ENCODE measurements at places on chromosomes 1 and 21. TPM values are rescaled to one million over a fixed set of nuclear protein-coding genes. Genes with fewer than 3 reads are reported as not detected.

DNA sequence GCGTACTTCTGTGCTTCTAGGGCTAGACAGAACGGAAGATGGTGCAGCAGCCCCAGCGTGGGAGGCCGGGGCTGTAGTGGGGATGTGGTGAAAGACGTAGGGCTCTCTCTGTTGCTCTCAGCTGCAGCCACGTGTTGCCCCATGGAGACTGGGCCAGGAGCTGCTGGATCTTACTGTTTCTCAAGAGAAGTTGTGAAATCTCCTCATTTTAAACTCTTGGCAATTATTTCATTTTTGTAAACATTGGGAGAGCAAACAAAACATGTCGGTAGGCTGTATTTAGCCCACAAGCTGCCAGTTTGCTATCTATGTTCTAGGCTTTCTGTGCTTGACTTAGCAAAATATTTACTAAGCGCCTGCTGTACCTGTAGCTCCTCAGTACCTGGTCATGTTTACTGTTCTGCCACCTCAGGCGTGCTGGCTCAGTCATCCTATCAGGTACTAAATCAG, 15.9 kb upstream of the ELOA start:
- H3K36me3 ChIP-seq, result no peaks in the 10 kb centered on the region
- no peak overlapping the region for H3K27ac ChIP-seq
- H3K27me3 ChIP-seq, result no peaks in the 10 kb centered on the region
- peaks cover 5% of the 10 kb centered on the region for H3K4me1 ChIP-seq
- DNase-seq, result no peak

GRCh38 chr1:195584870-195585624, 1023.2 kb downstream of the KCNT2 start:
- H3K36me3 ChIP-seq, result no peaks in the 10 kb centered on the region
- peak overlapping the region; percentile 8 for H3K27ac ChIP-seq
- H3K4me1 ChIP-seq, result peaks cover 9% of the 10 kb centered on the region
- DNase-seq, result peak; percentile 58
- no peaks in the 10 kb centered on the region for H3K27me3 ChIP-seq

DNA sequence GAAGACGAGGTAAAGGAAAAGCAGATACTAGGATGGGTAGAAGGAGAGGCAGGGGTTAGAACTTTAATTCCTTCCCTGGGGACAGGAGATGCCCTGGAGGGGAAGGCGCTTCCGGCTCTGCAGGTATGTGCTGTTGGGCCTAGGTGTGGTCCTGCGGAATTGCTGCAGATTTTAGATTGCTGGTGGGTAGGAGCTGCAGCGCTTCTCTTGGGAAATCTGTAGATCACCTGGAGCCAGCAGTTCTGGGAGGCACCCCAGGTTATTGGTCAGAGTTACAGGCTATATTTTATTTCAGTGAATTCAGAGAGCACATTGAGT, 1.1 kb downstream of the MGST3 start:
- no peak for DNase-seq
- H3K36me3 ChIP-seq, result peaks cover 3% of the 10 kb centered on the region
- H3K4me3 ChIP-seq, result peak overlapping the region; percentile 90
- peak overlapping the region; percentile 84 for H3K27ac ChIP-seq
- peaks cover 42% of the 10 kb centered on the region for H3K4me1 ChIP-seq

- H3K4me3 ChIP-seq, result no peak overlapping the region
- DNase-seq, result no peak
- H3K27ac ChIP-seq, result no peak overlapping the region
- H3K27me3 ChIP-seq, result peaks cover 8% of the 10 kb centered on the region
These were observed 9.8 kb upstream of the CTTNBP2NL start for GRCh38 chr1:112386024-112386723.

DNA sequence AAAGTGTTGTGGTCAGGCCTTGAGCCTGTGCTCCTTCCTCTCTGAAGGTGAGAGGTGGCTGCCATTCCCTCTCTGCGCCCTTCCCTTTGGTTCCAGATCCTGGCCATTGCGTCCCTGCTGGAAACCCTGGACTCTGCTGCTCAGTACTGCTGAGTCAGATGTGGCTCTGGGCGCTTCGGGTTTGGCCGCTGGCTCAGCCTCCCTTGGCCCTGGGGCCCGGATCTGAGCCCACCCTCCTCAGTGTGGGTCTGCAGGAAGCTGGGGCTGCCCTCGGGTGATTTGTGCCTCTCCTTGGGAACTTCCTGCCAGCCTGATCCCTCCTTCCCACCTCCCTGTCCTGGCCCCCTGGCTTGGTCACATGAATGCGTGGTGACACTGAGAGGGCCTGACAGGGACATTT, 32.2 kb downstream of the QSOX1 start:
- no peak for DNase-seq
- H3K27ac ChIP-seq, result no peak overlapping the region
- H3K4me3 ChIP-seq, result no peak overlapping the region

DNA sequence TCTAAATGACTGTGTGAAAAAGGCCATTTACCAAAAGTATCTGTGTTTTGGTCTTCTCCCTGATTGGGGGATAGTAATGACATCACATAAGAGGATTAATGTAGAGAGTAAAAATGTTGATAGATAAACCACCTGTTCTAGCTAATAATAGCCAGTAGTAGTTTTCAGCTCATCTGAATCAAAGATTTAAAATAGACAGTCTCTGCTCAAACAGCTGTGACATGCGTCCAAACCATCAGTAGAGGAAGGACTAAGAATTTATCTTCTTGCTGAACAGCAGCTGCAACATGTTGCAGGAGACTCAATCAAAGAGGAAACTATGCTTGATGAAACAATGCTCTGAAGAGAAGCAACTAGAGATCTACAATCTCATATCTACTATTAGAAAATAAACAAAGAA, 21.4 kb downstream of the TMPRSS15 start:
- no peak for DNase-seq
- H3K4me1 ChIP-seq, result no peaks in the 10 kb centered on the region
- peaks cover 3% of the 10 kb centered on the region for H3K27me3 ChIP-seq
- no peak overlapping the region for H3K27ac ChIP-seq

GRCh38 chr1:240515505-240515904, 96.5 kb downstream of the GREM2 start:
- no peak overlapping the region for H3K27ac ChIP-seq
- no peak overlapping the region for H3K4me3 ChIP-seq
- H3K27me3 ChIP-seq, result peaks cover 45% of the 10 kb centered on the region
- H3K36me3 ChIP-seq, result no peaks in the 10 kb centered on the region
- no peaks in the 10 kb centered on the region for H3K4me1 ChIP-seq

APCS gene
- total RNA-seq, result not detected

GRCh38 chr1:2594641-2595131, 8.1 kb downstream of the PRXL2B start:
- no peak overlapping the region for H3K4me3 ChIP-seq
- no peaks in the 10 kb centered on the region for H3K36me3 ChIP-seq
- no peak for DNase-seq
- no peak overlapping the region for H3K27ac ChIP-seq
- H3K4me1 ChIP-seq, result no peaks in the 10 kb centered on the region
- H3K27me3 ChIP-seq, result no peaks in the 10 kb centered on the region

- H3K4me3 ChIP-seq, result no peak overlapping the region
- H3K36me3 ChIP-seq, result no peaks in the 10 kb centered on the region
- H3K27ac ChIP-seq, result no peak overlapping the region
- no peak for DNase-seq
- H3K4me1 ChIP-seq, result no peaks in the 10 kb centered on the region
These were observed 24.0 kb downstream of the ABCA4 start for GRCh38 chr1:94096797-94097549.

- H3K4me3 ChIP-seq, result no peak overlapping the region
- H3K4me1 ChIP-seq, result no peaks in the 10 kb centered on the region
- H3K27me3 ChIP-seq, result peaks cover 46% of the 10 kb centered on the region
- H3K36me3 ChIP-seq, result no peaks in the 10 kb centered on the region
- no peak overlapping the region for H3K27ac ChIP-seq
These were observed 655.9 kb downstream of the PTPRU start for GRCh38 chr1:29892247-29892646.

DNA sequence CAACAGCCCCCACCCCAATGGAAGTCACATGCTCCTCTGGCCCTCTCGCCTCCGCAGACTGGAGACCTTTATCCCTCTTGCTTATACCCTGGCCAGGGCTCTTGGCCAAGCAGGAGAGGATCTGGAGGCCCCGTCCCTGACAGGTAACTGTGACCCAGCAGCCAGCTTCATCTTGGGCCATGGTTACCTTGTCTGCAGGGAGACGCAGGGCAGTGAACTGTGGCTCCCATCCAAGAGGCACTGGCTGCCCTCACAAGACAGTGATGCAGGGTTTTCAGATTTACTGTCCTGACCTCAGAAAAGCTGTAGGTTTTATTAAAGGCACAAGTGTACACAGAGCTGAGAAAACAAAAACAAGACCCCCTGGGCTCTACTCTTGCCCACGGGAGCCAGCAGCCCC, 96.7 kb upstream of the KLHDC7A start:
- no peak for DNase-seq
- H3K4me3 ChIP-seq, result no peak overlapping the region
- H3K36me3 ChIP-seq, result no peaks in the 10 kb centered on the region
- H3K27me3 ChIP-seq, result peaks cover 24% of the 10 kb centered on the region
- H3K4me1 ChIP-seq, result no peaks in the 10 kb centered on the region
- H3K27ac ChIP-seq, result no peak overlapping the region

SLAMF1 gene
- total RNA-seq, result not detected

FAM78B gene
- 0.26 TPM for total RNA-seq

DNA sequence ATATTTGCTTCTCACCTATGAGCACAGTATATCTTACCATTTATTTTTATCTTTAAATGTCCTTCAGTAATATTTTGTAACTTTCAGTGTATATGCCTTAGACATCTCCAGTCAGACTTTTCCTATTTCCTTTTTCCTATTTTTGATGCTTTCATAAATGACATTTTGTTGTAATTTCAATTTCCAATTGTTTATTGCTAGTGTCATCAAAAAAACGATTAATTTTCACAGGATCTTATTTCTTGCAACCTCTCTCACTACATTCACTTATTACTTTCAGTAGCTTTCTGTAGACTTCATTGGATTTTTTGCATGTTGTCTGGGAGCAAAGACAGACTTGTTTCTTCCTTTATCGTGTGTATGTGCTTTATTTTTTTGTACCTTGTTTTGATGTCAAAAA, 602.4 kb downstream of the AJAP1 start:
- no peaks in the 10 kb centered on the region for H3K36me3 ChIP-seq
- no peak overlapping the region for H3K4me3 ChIP-seq
- H3K4me1 ChIP-seq, result no peaks in the 10 kb centered on the region
- H3K27ac ChIP-seq, result no peak overlapping the region
- DNase-seq, result no peak

DNA sequence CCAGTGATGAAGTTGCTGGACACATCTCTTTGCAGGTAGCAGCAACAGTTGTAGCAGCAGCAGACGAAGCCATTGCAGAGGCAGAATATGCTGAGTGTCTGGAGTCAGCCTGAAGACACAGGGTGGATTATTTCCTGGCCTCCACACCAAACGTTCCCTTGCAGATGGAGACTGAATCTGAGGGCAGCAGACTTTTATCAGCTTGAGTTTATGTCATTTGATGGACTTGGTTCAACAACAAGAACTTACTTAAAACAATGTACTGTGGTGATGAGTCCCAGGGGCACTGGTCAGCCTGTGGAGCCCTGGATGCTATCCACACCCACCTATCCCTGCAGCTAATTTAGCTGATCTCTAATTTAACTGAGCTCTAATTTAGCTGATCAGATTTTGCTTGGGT, 17.1 kb upstream of the MPZL1 start:
- no peaks in the 10 kb centered on the region for H3K36me3 ChIP-seq
- no peak overlapping the region for H3K27ac ChIP-seq
- peaks cover 55% of the 10 kb centered on the region for H3K27me3 ChIP-seq
- no peak for DNase-seq

DNA sequence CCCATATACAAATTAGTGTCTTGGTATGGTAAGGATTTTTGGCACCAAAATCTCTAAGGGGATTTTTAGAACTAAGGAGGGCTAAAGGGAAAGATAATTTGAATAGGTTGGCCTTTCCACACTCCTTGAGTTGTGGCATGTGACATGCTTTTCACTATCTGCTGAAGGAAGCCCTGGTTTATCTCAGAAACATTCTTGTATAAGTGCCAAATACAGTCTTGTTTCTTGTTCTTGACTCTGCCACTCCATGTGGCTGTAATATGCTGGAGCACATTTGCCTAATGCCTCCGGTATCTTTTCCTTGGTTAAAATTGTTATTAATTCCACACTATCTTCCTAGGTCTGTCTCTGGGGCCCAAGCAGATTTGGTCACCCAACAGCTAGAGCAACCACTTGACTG, 457.0 kb downstream of the USP25 start:
- H3K27me3 ChIP-seq, result peaks cover 36% of the 10 kb centered on the region
- DNase-seq, result no peak
- no peak overlapping the region for H3K27ac ChIP-seq
- no peaks in the 10 kb centered on the region for H3K4me1 ChIP-seq
- H3K4me3 ChIP-seq, result no peak overlapping the region

CDC7 gene
- total RNA-seq, result 10.0 TPM

DNA sequence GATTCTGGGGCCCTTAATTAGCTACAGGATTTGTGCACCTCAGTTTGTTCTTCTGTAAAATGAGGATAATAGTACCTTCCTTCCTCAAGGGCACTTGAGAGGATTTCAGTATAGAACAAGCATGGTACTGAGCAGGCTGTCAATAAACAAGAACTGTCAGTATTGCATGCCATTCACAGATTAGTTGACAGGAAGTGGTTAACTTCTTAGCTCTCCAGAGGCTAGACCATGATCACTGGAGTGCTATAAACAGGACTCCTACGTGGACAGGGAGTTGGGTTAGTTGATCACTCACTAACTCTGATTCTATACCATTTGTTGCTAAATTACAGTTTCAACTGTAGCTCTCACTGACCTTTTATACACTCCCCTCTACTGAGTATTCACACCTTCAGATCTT, 126.2 kb upstream of the DAB1 start:
- no peaks in the 10 kb centered on the region for H3K27me3 ChIP-seq
- no peak for DNase-seq
- H3K4me3 ChIP-seq, result no peak overlapping the region
- H3K4me1 ChIP-seq, result no peaks in the 10 kb centered on the region

- DNase-seq, result no peak
- no peak overlapping the region for H3K4me3 ChIP-seq
- H3K27ac ChIP-seq, result no peak overlapping the region
These were observed 65.1 kb downstream of the ALG14 start for GRCh38 chr1:95007687-95008086.

IFNLR1 gene
- 8.9 TPM for total RNA-seq

GRCh38 chr1:176768532-176768931, 305.6 kb downstream of the PAPPA2 start:
- no peak overlapping the region for H3K27ac ChIP-seq
- no peaks in the 10 kb centered on the region for H3K36me3 ChIP-seq
- H3K4me3 ChIP-seq, result no peak overlapping the region
- DNase-seq, result no peak

DNA sequence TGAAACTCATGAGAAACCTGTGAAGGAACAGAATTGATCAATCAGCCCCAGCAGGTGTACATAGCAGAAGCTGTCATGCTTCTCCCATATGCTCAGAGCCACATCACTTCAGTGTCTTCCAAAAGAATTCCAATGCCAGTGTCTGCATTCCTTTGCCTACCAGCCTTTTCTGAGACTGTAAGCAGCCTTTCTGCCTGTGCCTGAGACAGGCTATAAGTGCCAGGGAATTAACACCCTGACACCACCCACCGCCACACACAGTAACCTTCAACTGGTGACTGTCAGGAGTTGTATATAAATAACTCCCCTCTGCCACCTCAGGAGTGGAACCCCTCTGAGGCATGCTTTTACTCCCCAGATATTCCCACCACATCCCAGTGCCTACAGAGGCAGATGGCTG, 38.1 kb upstream of the SLAMF9 start:
- no peak overlapping the region for H3K4me3 ChIP-seq
- 0 out of 2 replicates have a peak overlapping the region, but pooled peaks have one; percentile 25 for H3K27ac ChIP-seq

GRCh38 chr1:60292140-60292539, 218.6 kb upstream of the C1orf87 start:
- no peak overlapping the region for H3K4me3 ChIP-seq
- H3K36me3 ChIP-seq, result no peaks in the 10 kb centered on the region
- no peak overlapping the region for H3K27ac ChIP-seq
- no peaks in the 10 kb centered on the region for H3K4me1 ChIP-seq
- H3K27me3 ChIP-seq, result peaks cover 38% of the 10 kb centered on the region
- DNase-seq, result no peak

Measured in PC-3 (cell line).